ENCODE measurements at places on chromosomes 5 and 9. TPM values are rescaled to one million over a fixed set of nuclear protein-coding genes. Genes with fewer than 3 reads are reported as not detected.

PHF24 gene
- polyA plus RNA-seq: not detected

- no peaks in the 10 kb centered on the region for H3K27me3 ChIP-seq
- H3K4me1 ChIP-seq: no peaks in the 10 kb centered on the region
- no peaks in the 10 kb centered on the region for H3K36me3 ChIP-seq
- no peak for DNase-seq
Measured at GRCh38 chr9:79744521-79744920, 172.8 kb downstream of the TLE4 start.

GRCh38 chr9:94945197-94946144 is 219.0 kb downstream of the AOPEP start:
- no peak for DNase-seq
- no peaks in the 10 kb centered on the region for H3K27me3 ChIP-seq

GRCh38 chr9:12464400-12464799 is 228.8 kb upstream of the TYRP1 start:
- H3K36me3 ChIP-seq: no peaks in the 10 kb centered on the region
- no peaks in the 10 kb centered on the region for H3K4me1 ChIP-seq
- H3K4me3 ChIP-seq: no peak overlapping the region
- no peaks in the 10 kb centered on the region for H3K27me3 ChIP-seq

GRCh38 chr9:133696071-133696472 is 42.1 kb downstream of the SARDH start:
- no peaks in the 10 kb centered on the region for H3K36me3 ChIP-seq
- no peak for DNase-seq
- no peak overlapping the region for H3K27ac ChIP-seq
- no peaks in the 10 kb centered on the region for H3K27me3 ChIP-seq
